Psoas muscle (tissue), 8 donors: ENCODE measurements at places on chromosomes 16 and 17. TPM values are rescaled to one million over a fixed set of nuclear protein-coding genes. Genes with fewer than 3 reads are reported as not detected.

FBXO39 gene
- not detected for total RNA-seq

CDK12 gene
- 23.5 TPM for total RNA-seq

ELMO3 gene
- total RNA-seq: 0.30 TPM

OR3A3 gene
- not detected for total RNA-seq

RHOT2 gene
- total RNA-seq: 56.8 TPM

KRTAP3-1 gene
- not detected for total RNA-seq

STXBP4 gene
- total RNA-seq: 1.5 TPM

CCDC40 gene
- total RNA-seq: 1.9 TPM

AKAP10 gene
- total RNA-seq: 11.1 TPM

DNA sequence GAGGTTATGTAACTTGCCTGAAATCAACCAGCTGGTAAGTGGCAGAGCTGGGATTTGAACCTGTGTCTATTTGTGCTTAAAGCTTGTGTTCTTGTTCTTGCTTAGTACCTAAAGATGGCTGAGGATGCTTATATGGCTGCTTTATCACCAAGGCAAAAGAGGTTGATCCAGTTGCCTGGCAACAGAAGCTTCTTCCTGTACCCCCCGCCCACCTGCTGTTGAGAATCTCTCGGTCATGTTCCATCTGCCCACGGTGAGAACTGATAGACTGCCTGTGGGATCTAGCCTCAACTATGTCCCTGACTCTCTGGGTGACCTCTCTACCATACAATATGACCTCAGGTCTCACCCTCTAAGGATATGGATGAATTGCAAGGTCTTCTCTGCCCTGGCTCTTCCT, 60.7 kb downstream of the ABCC6 start:
- no peak for DNase-seq

DNA sequence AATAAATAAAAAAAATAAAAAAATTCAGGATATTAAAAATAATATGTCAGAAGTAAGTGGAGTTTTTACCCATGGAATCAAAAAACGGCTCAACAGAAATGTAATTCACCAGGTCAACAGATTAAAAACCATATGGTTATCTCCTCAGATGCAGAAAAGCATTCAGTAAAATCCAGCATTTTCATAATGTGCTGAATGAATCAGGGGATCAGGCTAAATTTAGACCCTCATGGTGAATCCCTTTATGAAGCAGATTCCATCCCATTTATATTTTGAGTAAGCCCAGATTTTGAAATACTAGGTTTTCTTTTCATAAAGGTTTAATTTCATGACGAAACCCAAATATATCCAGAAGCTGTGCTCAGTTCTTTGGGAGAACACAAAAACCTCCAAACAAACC, 84.4 kb downstream of the OR1D5 start:
- no peak for DNase-seq

GRCh38 chr17:77493901-77494663, 353.3 kb downstream of the SEC14L1 start:
- peak; percentile 34 for DNase-seq

- no peak for DNase-seq
Measured at GRCh38 chr17:40168262-40168832, 8.9 kb upstream of the RAPGEFL1 start.

DNA sequence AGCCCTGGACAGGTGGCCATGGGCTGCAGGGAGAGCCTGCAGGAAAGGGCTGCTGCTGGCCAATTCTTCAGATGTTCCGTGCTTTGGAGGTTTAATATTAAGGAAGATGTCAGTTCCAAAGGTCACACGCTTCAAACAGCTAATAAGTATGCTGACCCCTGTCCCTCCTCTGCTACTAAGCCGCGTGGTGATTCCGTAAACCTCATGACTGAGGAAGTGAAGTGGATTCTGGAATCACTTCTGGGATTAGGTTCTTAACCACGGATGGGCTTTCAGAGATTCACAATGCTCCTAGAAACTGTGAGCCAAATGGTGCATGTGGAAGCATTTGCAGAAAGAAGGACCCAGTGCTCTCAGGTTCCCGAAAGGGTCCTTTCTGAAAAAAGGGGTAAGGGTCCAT, 28.5 kb upstream of the ERN1 start:
- no peak for DNase-seq

- DNase-seq: peak; percentile 86
Measured at GRCh38 chr17:43591779-43592562, 45.8 kb upstream of the ETV4 start.

- no peak for DNase-seq
Measured at GRCh38 chr17:5128905-5129535, 13.2 kb downstream of the USP6 start.

- DNase-seq: no peak
Measured at GRCh38 chr16:85888405-85889331, 10.3 kb upstream of the IRF8 start.

- no peak for DNase-seq
Measured at GRCh38 chr16:85753976-85754375, 3.1 kb upstream of the C16orf74 start.

GRCh38 chr17:68697850-68698361, 96.7 kb upstream of the FAM20A start:
- no peak for DNase-seq

DNA sequence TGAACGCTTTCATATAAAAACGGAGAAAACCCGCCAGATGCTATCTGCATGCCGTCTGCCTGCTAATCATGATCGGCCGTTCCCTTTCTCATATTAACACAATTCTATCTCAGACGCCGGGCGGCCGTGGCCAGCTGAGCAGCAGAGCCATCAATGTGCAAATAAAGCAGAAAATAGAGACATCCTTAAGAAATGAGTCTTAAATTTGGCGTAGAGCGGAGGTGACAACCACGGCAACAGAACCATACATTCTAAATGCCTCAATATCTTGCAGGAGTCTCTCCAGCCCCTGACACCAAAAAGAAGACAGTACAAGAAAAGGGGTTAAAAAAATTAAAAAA, 2.7 kb upstream of the IRX5 start:
- no peak for DNase-seq

DNA sequence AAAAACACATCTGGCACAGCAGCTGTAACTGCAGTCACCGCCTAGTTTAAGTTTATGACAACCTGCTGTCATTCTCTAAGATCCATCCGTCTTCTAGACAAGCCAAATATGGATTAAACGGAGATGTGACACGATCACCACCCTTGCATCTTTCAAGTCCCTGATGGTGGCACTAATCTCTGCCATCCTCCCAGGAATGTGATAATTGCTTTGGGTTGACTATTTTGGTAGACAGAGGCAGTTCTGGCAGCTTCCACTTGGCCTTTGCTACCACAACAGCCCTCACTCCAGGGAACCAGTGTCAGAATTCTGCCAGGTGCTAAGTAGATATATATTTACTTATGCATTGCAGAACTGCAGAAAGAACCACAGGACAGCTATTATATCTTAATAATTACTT, 81.3 kb downstream of the ADCY9 start:
- DNase-seq: no peak

DNA sequence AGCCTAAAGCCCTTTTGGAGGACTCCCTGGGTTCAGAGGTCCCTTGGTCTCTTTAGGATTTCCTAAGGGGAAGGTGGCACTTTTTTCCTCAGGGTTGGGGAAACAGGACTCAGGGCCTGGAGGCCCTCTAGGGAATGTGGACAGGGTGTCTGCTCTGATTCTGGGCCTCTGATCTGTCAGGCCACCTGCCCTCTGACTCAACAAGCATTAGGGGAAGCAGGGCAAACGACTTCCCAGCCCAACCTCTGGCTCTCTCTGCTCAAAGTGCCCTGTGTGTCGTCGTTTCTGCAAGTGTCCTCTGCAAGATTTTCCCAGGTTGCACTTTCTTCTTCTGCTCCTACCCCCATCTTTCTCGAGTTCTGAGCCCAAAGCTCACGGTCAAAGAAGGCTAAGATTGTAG, 6.6 kb upstream of the IGFBP4 start:
- DNase-seq: no peak

DNA sequence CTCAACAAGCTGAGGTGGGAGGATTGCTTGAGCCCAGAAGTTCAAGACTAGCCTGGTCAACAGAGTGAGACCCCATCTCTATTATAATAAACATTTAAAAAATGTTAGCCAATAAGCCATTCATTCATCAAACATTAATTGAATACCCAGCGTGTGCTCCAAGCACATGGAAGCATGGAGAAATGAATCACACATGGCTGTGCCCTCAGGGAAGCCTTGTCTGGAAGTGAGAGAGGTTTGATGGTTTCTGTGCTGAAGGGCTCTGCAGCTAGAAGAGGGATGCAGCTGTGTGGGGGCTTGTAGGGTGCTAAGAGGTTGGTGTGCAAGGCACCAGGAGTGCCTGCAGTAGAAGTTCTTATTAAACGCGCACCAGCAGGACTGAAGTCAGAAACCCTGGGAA, 11.2 kb downstream of the CYB5D2 start:
- DNase-seq: no peak

DNA sequence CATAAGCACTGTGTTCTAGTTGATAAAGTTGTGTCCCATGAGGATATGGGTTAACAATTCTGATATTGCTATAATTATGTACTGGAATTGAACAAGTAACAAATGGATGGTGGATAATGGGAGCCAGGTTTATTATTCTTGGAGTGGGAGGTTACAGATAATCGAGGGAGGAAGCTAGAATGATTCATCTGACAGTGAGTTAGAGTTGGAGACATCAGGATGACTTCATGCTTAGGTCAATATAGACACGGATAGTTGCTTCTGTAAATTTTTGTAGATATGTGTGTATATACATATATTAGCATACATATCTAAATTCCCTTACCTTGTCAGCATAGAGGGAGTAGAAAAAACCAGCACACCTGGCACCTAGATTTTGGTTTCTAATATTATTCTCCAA, 293.4 kb downstream of the SHISA9 start:
- DNase-seq: no peak

DNA sequence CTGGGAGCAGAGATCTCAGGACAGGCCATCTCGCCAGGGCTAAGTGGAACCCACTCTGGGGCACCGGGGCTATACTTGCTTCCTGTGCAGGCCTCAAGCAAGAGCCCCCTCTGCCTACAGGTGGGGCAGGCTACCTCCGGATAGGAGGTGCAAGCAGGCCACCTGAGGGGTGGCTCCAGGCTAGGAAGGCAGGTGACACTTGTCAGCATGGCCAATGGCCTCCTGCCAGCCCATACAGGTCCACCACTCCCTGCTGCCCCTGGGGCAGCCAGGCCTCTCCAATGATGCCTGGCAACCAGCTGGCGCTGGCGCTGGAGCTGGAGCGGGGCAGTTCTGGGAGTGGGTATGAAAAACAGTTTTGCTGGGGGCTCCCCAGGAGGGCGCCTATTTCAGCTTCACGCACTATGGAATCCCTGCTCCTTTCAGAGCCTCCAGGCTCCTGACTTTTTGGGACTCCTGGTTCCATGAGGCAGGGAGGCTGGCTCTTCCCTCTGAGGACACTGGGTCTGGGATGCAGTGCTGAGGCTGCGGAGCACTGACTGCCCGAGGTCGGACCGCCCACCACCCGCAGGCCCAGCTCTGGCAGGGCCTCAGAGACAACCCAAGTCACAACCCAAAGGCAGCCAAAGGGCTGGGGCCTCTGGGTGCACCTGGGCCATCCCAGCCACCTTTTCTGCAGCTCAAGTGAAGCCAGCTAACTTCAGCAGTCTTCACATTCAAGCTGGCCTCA, 8.4 kb upstream of the SREBF1 start:
- no peak for DNase-seq

DNA sequence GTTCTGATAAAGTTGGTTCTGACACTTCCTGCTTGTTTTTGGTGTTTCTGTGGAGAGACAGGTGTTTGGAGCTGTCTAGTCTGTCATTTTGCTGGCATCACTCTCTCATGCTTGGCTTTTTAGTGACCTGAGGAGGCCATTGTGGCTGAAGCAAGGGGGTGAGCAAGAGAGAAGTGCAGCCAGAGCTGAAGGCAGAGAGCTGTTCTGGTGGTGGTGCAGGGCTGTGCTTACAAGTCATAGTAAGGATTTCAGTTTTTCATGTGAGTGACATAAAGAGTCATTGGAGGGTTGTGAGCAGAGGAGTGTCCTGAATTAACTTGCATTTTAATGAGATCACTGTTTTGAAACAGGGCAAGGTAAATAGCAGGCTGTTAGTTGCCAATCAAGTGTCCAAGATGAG, 97.5 kb downstream of the CHD9 start:
- DNase-seq: no peak

- DNase-seq: no peak
Measured at GRCh38 chr17:36900160-36900512, 37.1 kb upstream of the LHX1 start.

- DNase-seq: no peak
Measured at GRCh38 chr16:4525069-4525468, 13.5 kb downstream of the CDIP1 start.

DNA sequence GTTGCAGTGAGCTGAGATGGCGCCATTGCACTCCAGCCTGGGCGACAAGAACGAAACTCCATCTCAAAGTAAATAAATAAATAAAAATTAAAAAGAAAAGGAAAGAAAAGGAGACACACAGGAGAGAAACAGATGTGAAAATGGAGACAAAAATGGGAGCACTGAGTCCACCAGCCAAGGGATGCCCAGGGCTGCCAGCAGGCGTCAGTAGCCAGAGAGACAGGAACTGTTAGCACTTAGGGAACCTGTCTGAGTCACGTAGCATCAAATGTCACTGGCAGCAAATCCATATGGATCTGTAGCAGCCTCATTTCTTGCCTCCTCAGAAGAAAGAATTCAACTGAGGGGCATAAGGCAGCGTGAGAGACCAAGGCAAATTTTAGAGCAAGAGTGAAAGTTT, 79.7 kb downstream of the CYLD start:
- no peak for DNase-seq

DNA sequence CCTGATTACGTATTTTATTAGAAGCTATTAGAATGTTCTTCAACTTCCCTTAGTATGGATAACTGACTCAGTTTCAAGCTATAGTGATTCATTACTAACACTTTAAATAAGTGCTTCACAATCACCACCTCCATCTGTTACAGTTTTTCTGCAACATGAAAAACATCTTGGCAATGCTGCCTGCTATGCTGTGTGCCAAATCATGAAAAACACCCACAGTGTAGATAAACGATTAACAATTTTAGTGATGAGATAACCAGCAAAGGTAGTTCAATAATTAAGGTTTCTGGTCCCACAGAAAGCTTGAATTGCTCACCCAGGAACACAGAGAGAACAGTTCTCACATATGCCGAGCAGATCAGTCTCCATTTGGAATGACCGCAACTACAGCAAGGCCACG, 51.4 kb upstream of the SLC25A19 start:
- DNase-seq: no peak

DNA sequence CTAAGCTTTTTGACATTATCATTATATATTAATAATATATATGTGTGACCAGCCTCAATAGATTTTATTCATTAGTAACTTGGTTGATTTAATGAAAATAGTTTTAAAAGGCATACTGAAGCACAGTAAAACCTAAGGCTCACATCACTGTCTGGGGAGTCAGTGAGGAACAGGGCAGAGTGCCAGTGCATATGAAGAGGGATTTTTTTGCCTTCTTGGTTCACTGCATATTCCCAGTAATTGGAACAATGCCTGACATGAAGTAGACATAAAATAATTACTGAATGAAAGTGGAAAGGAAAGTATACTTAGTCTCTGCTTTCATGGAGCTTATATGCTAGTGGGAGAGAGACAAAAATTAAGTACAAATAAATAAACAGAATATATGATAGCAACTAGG, 81.1 kb downstream of the FTO start:
- no peak for DNase-seq
